ENCODE measurements at places on chromosomes 7 and 10.

- DNase-seq = no peak
These were observed 2.1 kb upstream of the KCNMA1 start for GRCh38 chr10:77639756-77640155.

DNA sequence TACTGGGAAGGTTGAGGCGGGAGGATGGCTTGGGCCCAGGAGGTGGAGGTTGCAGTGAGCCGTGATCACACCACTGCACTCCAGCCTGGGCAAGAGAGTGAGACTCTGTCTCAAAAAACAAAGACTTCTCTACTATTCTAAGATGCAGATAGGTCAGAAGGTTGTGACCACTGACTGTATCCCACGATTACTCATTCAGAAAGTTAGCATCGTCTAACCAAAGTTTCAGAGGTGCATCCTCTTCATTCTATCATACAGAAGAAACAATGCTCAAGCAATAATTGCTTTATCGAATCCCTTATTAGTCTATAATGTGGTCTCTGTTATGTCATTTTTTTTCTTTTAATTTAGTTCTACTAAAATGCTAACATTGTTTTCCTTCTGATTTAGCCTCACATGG, 348.7 kb upstream of the LRGUK start:
- no peak for DNase-seq

- DNase-seq = peak; percentile 99
These were observed 988 bp upstream of the EN2 start for GRCh38 chr7:155456738-155457543.

DNA sequence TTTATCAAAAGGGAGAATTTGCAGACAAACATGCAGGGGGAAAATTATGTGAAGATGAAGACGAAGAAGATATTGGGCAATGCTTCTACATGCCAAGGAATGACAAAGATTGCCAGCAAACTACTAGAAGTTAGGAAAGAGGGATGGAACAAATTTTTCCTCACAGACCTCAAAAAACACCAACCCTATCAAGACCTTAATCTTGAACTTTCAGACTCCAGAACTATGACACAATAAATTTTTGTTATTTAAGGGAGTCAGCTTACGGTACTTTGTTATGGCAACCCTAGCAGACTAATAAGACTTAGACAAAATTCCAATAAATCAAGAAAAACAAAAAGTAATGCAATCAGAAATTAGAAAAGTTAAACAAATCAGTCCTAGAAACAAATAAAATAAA, 280.0 kb upstream of the GNAI1 start:
- no peak for DNase-seq

DNA sequence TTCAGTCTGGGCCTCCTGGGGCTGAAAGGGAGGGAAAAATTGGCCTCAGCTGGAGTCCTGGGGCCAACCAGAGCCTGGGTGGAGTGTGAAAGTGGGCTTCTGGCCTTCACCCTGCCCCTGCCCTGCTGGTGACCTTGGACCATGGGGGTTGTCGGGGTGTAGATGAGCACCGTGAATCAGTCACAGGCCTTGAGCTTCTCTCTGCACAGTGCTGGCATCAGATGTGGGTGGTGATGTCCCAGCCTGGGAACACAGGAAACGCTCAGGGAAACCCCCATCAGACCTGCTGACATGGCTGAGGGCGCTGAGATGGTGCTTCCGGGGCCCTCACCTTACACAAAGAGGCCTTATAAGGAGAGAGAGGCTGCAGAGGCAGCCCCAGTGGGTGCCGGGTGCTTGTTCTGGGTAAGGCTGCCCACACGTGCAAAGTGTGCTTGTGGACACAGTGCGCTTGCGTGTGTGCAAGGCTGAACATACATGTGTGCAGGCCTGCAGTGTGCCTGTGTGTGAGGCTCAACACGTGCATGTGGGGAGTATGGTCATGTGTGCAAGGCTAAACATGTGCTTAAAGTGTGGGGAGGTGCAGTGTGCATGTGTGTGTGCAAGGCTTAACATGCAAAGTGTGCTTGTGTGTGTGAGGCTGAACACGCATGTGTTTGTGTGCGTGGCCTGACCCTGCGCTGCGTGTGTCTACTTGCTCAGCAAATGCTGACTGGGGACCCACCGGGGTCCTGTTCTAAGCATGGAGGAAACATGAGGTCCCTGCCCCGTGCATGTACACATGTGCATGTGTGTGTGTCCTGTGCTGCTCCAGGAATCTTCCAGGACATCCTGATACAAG, 6.5 kb downstream of the ARPC1B start:
- no peak for DNase-seq

- DNase-seq = peak; percentile 71
These were observed 8.1 kb downstream of the PDE1C start for GRCh38 chr7:32062150-32062549.

DNA sequence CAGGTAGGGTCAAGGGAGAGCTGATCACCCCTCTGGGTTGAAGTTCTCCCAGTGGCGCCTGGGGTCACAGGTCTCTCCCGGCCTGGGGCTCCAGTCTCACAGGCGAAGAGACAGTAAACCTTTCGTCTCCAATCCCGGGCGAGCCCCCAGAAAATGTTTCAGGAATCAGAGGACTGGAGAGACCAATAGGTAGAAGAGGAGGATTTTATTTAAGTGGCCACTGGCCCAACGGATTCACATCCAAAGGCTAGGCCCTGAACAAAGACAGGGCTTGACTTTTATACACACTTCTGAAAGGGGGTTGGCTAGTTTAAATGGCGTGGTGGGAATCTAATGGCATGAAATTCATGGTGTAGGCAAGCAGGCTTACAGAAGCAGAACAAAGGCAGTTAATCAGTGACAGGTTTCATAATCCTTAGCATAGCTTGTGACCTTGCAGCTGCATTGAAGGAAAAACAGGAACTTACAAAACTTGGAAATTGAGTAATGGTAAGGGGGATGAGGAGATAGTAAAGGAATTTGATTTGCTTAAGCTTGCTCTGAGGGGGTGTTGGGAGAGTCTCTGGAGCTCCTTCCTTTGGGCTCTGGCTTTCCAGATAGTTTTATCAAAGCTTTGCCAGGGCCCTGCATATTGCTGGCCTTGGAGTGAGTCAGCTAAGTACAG, 105.5 kb downstream of the TRIM24 start:
- DNase-seq = no peak

- DNase-seq = no peak
These were observed 163.6 kb downstream of the PPP1R17 start for GRCh38 chr7:31850601-31851000.

DNA sequence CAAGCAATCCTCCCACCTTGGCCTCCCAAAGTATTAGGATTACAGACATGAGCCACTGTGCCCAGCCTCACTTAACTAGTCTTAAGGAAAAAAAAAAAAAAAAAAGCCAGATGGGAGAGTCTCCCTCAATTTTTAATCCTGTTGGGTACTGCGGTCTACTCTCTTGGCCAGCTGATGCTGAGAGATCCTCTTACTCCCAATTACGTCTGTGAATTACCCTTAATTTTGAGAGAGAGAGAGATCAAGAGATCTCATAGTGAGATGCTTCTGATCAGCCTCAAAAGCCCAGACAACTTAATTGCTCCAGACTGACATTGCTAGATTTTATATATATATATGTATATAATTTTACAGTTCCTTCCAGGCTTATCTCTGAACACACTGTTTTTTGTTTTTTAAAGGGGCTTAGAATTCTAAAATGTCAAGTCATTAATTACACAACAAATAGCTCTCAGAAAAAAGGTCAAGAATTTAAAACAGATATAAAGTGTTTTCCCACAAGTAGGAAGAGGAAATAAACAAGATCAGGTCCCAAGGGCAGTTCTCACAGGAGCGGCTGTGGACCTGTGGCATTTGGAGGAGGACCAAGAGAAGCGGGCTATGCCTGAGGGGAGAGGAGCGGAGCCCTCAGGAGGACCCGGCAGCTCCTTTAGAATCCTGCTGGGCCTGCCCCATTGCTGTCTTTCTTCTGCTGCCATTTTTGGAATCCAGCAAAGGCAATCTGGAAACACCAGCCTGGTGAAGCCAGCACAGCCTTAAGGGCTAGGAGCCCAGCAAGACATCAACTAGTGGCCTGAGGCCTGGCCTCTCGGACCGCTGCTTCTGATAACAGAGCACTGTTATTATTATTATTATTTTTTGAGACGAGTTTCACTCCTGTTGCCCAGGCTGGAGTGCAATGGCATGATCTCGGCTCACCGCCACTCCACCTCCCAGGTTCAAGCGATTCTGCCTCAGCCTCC, 30.1 kb downstream of the DENND2A start:
- DNase-seq = no peak

DNA sequence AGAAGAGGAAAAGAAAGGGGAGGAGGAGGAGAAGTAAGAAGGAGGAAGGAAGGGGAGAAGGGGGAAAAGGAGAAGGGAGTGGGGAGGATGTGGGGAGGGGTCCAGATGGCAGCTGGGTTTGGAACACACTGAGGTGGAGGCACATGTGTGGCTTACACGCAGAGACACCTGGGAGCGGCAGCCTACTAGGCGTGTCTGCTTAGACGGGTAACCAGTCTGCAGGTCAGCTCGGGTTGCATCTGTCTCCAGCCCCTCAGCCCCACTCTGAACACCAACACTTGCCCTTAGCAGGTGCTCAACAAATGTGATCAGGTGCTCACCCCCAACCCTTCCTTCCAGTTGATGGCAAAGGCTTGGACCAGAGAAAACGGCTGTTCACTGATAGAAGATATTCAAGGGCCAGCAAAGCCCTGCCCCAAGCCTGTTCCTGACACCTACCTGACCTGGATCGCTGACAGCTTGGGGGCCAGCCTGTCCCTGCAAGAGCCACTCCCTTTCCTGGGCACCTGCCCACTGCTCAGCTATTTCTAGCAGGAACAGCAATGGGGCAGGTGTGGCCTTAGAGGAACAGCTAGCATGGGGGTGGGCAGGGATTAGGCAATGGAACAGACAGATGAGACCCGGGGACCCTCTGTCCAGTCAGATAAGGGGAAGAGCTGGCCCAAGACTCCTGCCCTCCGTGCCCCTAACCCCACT, 70.5 kb downstream of the SH3PXD2A start:
- DNase-seq = no peak

- no peak for DNase-seq
These were observed 2.0 kb downstream of the DBNL start for GRCh38 chr7:44046321-44047061.

DNA sequence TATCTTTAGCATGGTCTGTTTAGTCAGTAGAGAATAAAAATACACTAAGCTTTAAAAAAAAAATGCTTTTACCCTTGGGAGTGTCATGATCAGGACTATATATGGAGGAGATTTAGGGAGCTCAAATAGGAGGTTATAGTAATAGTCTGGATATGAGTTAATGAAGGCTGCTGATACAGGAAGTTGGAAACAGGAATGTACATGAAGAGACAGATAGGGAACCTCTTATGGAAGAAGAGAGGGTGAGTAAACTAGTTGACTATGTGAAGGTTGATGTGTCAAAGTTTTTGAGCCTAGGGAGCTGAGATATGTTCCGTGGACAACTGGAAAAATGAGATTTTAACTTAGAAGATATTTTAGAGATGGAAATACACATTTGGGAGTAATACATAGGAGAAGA, 472.0 kb upstream of the FZD8 start:
- no peak for DNase-seq

- DNase-seq = no peak
These were observed 190.9 kb downstream of the REEP3 start for GRCh38 chr10:63711867-63712716.

DNA sequence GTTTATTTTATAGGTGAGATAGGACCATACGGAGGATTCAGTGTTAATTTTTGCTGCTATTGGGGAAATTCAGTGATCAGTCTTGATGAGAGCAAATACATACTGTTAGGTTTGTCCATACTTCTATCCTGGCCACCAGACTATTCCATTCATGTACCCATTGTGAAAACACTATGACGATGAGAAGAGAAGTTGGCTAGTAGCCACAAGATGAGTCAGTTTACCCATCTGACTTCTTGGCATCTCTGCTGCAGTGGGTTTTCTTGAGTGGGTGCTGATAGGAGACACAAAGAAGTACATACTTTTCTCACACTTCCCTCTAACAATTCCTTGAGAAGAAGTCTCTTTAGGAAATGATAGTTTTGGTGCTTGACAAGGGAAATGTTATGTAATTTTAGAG, 133.1 kb downstream of the TFPI2 start:
- no peak for DNase-seq

- DNase-seq = no peak
These were observed 113.1 kb downstream of the TCERG1L start for GRCh38 chr10:131198401-131198800.

DNA sequence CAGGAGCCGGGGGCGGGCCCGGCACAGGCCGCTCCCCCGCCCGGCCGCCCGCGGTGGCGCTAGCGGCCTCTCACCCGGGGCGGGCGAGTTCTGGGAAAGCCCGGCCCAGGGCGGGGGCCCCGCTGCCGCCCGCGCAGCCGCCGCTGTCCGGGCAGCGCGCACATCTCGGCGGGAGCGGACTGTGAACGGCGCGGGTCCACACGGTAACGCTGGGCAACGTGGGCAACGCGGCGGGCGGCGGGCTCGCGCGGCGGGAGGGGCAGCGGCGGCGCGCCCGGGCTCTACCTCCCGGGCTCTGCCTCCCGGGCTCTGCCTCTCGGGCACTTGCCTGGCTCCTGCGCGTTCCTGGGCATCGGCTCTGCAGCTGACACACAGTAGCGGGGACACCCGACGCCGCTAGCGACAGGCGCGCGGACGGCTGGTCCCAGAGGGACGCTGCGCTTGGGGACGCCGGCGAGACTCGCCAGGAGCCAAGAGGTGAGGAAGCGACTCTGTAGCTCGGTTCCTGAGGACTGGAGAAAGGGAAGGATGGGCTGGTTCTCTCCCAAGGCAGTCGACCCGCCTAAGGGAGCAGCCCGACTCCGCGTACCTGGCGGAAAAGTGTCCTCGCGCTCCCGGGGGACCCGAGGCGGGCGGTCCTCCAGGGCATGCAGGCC, at the start of gene PLCE1:
PLCE1 (plus strand) TSS at position 150 of the 656 bp plus-strand sequence. CDS start 37,116 bp downstream, outside the sequence.
- peak; percentile 77 for DNase-seq

DNA sequence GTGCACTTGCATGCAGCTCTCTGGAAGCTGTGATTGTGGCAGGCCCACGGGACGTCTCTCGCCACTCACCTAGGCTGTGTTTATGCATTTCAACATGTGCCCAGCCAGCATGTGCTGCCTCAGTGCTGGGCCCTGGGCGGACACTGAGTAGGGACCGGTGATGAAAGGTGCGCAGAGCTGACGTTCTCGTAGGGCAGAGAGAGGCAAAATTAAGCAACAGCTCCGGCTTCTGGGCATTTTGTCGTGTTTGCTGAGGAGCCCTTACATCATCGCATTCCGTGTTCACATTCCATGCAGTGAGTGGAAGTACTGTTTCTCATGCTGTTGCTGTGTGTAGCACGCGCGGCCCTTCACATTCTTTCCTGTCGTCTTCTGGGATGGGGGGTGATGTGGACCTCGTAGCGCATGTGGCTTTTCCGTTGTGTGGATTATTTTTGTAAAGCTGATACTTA, 50.5 kb downstream of the PRF1 start:
- DNase-seq = no peak

- DNase-seq = no peak
These were observed 8.5 kb downstream of the OR2A7 start for GRCh38 chr7:144256112-144256511.
